Right renal cortex interstitium (tissue), 3 donors: ENCODE measurements at places on chromosomes 1 and 21. TPM values are rescaled to one million over a fixed set of nuclear protein-coding genes. Genes with fewer than 3 reads are reported as not detected.

PEAR1 gene
- polyA plus RNA-seq: 19.2 TPM

SEMA4A gene
- polyA plus RNA-seq: 19.9 TPM

TNFSF4 gene
- 2.2 TPM for polyA plus RNA-seq

DOCK7 gene
- polyA plus RNA-seq: 56.0 TPM

UBL4B gene
- not detected for polyA plus RNA-seq

LPAR3 gene
- polyA plus RNA-seq: 1.5 TPM

GBP5 gene
- 0.33 TPM for polyA plus RNA-seq

NPHS2 gene
- polyA plus RNA-seq: 527 TPM

SUSD4 gene
- 16.6 TPM for polyA plus RNA-seq

OR2W3 gene
- polyA plus RNA-seq: 0.47 TPM

IL10RB gene
- polyA plus RNA-seq: 34.0 TPM

SLC25A34 gene
- polyA plus RNA-seq: 1.4 TPM

ICOSLG gene
- 13.2 TPM for polyA plus RNA-seq

INAVA gene
- polyA plus RNA-seq: 33.0 TPM

CCDC185 gene
- polyA plus RNA-seq: 0.07 TPM

ISG15 gene
- polyA plus RNA-seq: 9.4 TPM

SELP gene
- polyA plus RNA-seq: 9.5 TPM

ADAMTSL4 gene
- 9.6 TPM for polyA plus RNA-seq

CD1B gene
- not detected for polyA plus RNA-seq

FAM151A gene
- polyA plus RNA-seq: 39.1 TPM

IFI44 gene
- 18.7 TPM for polyA plus RNA-seq
